ENCODE measurements at places on chromosomes 1 and 21.
A peak's percentile ranks its signal among the peaks of the same experiment; 100 is the strongest.

DNA sequence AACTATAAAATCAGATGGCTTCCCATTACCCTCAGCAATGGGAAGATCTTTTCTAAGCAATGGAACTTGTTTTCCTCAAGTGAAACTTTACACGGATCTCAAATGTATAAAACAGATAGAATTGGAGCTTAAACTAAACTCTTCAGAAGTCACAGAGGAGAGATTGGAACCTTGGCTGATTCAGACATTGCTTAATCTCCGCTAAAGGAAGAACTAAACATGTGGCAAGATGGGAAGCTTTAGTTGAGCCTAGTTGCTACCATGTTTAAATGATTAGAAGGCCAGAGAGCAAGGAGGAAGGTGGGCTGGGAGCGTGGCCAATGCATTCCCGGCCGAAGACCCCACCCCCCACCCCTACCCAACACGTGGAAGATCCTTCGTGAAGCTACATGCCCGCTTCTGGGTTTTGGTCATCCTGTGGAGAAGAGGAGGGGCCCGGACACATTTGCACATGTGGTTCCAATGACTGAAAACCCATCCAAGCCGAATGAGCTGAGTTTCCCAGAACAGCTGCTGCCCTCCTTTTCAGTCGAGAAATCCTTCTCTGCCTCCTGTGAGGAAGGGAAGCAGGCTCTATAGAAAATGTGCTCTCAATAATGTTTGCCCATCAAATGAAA lies 164.3 kb downstream of the MIS18A start:
- DNase-seq, result no peak

DNA sequence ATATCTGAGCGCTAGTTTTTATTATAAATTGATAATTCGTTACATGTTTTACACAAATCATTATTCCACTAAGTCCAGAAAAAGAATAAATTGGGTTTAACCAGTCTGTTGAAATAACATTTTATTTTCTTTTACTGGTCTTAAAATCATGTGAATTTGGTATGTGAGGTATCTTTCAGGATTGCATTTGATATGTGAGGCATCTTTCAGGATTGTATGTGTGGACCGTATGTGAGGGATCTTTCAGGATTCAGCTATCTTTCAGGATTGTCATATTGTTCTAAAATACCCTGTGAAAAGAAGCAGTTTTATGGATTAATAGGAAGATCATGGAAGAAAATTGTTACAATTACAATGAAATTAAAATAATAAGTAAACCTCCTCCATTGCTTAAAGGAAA lies 42.9 kb downstream of the USP25 start:
- DNase-seq, result no peak

DNA sequence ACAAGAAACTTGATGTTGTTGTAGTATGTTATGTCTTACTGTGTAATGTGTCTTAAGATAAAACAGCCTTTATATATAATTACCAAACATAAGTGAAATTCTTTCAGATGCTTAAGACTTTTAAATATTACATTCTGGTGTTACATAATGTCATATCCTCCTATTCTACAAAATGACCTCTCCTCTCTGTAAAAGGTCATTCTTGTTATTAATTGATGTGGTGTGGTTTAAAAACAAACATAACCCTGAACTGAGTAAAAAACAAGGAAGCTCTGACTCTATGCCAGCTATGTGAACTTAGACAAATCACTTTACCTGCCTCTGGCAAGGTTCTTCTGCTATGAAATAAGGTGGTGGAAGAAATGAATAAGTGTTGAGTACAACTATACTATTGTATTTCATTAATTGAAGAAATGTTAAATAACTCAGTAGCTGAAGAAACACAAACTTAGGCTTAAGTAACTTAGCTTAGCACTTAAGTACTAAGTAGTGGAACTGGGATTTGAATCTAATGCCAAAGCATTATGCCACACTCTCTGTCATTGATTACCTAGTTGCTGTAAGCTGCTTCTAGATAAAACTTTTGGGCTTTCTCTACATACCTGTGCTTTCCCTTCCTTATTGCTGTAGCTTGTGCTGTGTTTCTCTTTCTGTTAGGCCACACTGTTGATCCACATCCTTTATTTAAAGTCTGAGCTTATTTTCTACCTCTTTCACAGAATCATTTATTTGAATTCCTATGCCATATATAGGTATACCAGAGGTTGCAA lies 859 bp upstream of the ANGPTL1 start:
- DNase-seq, result no peak

DNA sequence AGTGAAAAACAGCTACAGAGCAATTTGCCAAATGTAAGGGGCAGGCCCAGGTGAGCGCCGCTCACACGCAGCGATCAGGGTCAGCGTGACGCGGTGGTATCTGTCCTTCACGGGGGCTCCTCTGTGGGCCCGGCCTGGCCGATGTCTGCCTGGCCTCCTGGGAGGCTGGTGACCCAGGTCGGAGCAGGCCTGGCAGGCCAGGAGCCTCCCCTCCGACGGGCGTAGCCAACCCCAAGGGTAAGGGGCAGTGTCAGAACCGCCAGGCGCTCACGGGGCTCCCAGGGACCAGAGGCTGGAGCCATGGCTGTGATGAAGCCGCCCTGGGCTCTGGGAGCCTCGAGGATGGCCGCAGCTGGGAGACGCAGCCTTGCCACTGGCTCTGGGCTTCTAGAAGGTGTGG lies 72.1 kb downstream of the MORN1 start:
- no peak for DNase-seq

DNA sequence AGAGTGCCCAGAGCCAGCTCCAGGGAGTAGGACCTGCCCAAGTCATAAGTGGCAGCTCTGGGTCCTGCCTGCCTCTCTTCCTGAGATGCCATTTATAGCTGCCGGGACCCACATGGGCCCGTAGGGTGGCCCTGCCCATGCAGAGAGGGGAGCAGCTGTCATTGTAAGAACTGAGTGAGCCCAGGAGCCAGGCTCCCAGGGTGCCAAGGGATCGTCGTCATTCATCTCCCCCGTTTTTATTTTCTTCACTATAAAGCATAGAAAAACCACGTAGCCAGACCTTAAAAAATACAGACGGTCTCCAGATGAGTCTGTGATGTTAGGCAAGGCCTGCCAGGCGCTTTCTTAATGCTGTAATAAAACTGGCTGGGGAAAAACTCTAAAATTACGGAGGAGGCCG lies 90.7 kb downstream of the IGSF21 start:
- no peak for DNase-seq

DNA sequence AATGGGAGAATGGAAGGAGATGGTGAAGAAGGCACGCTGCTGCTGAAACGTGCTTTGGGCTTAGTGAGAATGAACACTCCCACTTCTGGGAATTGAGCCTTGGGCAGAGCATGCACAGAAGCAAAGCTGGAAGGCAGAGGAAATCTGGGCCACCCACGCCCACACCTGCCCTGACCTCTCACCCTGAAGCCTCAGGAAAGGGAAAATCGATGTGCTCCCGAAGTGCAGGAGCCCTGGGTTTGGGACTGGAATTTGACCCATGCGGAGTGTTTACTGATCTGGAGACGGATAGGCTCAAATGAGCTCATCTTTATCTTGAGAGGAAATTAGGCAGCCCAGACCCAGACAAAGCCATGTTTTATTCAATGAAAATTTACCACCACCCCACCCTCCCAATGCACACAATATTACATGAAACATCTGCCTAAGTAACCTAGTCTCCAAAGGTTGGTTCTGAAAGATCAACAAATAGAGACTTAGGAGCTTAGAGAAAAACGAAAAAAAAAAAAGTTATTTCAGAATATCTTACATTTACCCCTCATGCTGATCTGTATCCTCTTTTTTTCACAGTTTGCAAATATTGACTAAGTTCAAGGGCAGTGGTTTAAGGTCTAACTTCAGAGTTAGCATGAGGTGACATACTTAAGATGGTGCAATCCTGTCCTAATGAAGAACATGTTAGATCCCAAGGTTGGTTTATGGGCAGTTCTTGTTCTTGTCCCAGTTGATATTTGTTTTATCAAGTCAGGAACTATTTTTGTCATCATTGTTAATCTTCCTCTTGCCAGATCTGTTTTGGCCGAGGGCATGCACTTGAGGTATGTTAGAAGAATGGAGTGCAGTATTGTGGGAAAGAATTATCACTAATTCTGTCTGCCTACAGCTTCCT lies 63.0 kb downstream of the PROX1 start:
- DNase-seq, result no peak

GRCh38 chr1:203934651-203935050 lies 73.3 kb downstream of the SNRPE start:
- no peak for DNase-seq

DNA sequence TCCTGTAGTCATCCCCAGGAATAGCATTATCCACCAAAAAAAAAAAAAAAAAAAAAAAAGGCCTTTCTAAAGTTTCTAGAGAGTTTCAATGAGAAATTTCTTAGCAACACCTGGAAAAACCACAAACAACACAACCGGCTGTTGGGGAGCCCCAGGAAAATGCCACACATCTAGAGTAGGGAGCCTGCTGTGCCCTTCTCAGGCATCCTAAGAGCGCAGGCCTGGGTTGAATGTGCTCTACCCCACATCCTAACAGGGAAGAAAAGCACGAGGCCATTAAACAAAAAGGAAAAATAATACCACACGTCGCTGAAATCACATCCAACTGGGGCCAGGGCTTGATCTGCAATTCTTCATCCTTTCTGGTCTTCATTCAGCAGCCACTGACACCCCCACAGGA lies 367.5 kb downstream of the TGFB2 start:
- DNase-seq, result no peak

DNA sequence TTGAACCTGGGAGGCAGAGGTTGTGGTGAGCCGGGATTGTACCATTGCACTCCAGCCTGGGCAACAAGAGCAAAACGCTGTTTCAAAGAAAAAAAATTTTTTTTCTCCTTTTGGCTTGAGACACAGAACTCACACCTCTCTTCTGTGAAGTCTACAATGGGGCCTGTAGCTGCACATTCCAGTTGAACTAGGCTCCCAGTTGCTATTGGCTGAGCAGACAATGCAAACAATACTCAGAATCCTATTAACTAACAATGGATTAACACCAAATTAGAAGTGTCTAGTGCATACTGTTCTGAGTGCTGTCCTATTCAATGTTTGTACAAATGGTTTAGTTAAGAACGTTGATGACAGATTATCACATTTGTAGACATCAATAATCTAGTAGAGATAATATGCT lies 17.6 kb upstream of the MCL1 start:
- DNase-seq, result no peak

GRCh38 chr1:203216274-203217138 lies 13.0 kb downstream of the CHIT1 start:
- DNase-seq, result peak; percentile 41

DNA sequence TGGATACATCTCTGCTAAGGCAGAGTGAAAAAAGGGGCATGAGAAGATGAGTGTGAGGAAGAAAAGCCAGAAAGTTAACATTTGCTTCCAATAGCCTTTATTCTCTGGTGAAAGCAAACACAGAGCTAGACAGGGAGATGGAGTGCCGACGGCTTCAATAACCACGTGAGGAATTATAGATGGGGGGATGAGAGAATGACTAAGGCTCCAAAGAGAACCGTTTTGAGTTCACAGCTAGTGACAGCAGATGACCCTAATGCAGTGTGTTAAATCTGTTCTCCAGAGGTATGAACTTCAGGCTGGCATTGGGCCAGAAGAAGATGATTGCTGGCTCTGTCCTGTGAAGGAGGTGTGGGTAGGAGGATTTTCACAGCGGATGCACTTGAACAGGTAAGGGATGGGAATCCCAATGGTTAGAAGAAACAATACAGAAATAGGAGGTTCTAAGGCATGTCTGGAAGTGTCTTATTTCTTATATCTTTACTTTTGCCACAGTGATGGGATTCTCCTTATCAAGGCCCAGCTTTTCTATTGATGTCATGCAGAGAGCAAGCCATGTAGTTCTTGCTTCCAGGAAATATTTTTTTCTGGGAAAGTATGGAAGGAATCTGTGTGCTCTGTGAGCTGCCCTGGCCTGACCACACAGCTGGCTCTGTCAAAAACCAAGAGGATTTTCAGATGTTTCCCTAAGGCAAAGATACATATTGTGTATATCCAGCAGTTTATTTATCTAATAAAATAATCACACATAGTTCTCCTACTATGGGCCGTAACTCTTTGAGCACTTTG lies 573.8 kb downstream of the LTN1 start:
- DNase-seq, result no peak
